Transverse colon (tissue), 4 donors: ENCODE measurements at places on chromosomes 11 and 22.

DNA sequence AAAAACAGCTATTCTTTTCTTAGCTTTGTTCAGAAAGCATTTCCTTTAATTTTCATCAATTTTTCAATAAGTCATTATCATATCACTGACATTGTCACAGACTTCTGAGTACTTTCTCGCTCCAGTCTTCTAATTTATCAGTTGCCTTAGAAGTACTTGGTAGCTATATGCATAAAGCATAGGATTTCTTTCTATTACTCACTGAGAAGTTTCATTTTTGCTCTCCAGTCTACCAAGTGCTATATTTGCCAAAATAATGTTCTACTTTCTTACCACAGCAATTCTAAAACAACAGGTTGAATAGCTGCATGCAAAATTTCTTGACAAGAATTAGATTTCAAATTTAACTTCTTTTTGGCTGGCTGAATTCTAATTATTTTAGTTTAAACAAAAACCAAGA is 116.3 kb downstream of the STK33 start:
- DNase-seq, result no peak

GRCh38 chr22:45783690-45784089 is 112.1 kb downstream of the ATXN10 start:
- no peak for DNase-seq

DNA sequence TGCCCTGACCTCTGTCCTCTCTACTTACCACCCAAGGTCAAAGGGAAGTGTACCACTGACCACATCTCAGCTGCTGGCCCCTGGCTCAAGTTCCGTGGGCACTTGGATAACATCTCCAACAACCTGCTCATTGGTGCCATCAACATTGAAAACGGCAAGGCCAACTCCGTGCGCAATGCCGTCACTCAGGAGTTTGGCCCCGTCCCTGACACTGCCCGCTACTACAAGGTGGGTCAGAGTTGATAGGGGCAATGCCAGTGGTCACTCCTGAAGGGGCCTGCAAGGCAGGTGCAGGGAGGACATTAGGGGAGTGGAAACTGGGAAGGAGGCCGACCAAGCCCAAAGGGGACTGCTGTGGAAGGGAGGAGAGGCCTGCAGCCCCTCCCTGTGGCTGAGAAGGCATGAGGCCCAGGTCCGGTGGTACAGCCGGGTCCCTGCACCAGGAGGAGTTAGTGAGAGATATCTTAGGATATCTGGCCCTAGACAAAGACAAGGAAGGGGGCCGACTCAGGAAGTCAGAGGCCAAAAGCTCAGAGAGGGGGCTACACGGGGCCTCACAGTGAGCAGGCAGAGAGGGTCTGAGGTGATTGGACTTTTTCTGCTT is 17.9 kb downstream of the POLR3H start:
- DNase-seq, result no peak

DNA sequence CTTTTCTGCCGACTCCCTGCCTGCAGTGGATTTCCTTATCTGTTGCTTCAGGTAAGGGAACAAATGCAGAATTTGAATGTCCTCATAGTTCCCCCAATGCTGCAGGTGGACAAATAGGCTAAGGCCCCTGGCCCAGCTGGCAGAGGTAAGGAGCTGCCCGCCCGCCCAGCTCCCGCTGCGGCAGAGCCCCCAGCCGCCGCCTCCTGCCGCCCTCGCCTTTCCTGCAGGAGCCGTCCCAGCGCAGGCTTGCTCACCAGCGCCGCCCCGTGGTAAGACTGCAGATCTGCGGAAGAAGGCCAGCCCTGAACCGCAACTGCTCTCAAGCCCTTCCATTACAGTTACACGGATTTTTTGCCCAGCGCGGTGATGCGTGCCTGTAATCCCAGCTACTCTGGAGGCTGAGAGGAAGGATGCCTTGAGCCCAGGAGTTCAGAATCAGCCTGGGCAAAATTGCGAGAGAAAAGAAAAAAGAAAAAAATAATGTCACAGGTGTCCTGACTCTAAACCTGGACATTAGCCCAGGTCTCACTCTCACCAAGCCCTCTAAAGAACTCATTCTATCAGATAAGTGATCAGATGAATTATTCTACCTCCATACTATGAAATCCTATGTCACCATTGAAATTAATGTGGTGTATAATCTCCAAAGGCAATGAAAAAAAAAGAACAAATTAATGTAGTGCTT is 51.2 kb upstream of the EMID1 start:
- peak; percentile 76 for DNase-seq

GRCh38 chr11:38582756-38583155 is 1984.7 kb upstream of the RAG2 start:
- no peak for DNase-seq

GRCh38 chr11:16891964-16892363 is 122.2 kb downstream of the PLEKHA7 start:
- no peak for DNase-seq

- peak; percentile 20 for DNase-seq
Measured at GRCh38 chr11:131998020-131998419, 627.6 kb downstream of the NTM start.

GRCh38 chr11:119030029-119030328 is 698 bp downstream of the SLC37A4 start:
- DNase-seq, result no peak

DNA sequence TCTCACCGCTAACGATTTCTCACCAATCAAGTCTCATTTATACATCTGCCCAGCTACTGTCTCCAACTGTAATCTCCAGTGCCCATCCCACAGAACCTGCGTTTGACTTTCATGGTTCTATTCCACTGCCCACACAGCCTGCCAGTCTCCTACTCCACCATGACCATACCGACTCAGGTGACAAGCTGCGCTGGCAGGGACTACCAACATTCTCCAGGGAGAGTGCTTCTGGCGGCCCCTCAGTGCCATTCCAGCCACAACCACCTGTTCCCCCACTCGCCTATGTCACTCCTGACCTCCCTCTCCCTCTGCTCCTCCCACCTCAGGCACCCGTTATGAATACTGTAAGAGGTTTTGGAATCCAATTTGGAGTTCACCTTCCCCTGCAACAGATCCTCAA is 108.5 kb upstream of the BID start:
- no peak for DNase-seq

GRCh38 chr11:73520353-73521061 is 77.4 kb downstream of the FAM168A start:
- no peak for DNase-seq

- no peak for DNase-seq
Measured at GRCh38 chr11:67645521-67646461, 4.7 kb downstream of the ACY3 start.

GRCh38 chr11:17544181-17544622 is at the start of gene USH1C:
TSS of gene USH1C (minus strand) at chr11:17544416. CDS start at chr11:17544307, 109 bp downstream.
- peak; percentile 80 for DNase-seq

DNA sequence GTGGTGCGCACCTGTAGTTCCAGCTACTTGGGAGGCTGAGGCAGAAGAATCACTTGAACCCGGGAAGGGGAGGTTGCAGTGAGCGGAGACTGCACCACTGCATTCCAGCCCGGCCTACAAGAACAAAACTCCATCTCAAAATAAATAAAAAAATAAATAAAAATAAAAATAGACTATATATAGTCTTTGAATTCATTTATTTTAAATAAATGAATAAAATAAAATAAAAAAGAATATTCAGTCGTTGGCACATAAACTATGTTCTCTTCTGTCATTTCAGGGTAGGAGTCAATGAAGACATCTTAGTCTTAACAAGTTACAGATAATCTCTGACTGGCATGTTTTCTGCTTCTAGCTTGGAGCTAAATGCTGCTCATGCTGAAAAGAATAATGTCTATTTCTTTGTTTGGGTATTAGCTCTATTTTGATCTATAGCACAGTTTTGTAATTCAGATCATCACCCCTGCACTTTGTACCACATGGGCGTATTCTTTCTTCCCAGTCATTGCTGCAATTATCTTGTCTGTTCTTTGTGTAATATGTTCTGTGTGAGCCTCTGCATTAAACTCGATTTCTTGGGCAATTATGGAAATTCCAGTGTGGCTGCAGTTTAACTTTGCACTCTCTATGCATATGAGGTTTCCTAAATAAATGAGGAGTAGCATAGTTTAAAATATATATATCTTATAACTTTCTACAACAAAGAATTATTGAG is 1.4 kb upstream of the MS4A14 start:
- no peak for DNase-seq

DNA sequence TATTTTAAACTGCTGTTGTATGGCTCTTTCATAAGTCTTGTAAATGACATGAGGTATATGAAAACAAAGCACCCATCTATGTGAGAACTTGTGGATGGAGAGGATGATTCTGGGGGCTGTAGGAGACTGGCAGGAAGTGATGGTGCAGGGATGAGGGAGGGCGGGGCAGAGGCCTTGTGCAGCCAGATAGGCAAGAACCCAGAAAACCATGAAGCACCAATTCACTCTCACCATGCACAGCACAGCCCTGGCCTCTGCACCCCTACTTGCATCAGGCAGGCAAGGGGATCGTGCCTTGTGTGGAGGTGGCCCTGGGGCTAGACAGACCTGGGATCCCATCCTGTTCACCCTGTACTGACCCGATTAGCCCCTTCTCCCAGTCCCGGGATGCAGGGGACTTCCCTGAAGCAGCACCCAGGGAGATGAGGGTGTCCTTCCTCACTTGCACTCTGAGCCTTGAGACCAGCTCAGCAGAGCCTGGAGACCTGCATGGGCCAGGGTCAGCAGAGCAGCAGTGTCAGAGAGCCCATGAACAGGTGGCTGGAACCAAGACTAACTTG is 85.5 kb downstream of the MORC2 start:
- no peak for DNase-seq

DNA sequence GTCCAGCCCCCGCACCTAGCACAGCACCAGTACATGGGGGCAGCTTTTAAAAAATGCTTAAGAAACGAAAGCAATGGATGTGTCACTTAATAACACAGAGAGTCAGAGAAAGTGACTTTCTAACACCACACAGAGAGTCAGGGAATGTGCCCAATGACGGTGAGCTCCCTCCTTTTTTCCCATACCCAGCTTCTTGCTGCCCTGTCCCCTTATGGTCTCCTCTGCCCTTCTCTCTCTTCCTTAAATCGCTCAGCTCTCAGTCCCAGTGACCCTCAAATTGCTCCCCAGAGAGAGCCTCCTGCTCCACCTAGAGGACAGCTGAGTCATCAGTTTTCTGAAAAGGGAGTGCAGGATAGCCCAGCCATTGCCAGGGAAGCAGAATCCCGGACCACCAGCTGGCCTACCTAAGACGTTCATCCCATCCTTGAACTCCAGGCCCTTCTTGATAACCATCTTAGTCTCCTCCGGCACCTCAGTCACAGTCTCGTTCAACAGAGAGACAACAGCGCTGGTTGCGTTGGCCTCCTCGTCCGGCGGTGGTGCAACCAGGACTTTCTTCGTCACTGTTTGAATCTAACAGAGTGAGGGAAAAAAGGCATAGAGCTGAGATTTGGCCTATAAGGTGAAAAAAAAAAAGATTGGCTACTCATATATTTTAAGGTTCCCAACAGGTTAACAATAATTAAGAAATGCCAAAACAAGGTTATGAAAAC is 113.5 kb downstream of the SLC1A2 start:
- peak; percentile 37 for DNase-seq

DNA sequence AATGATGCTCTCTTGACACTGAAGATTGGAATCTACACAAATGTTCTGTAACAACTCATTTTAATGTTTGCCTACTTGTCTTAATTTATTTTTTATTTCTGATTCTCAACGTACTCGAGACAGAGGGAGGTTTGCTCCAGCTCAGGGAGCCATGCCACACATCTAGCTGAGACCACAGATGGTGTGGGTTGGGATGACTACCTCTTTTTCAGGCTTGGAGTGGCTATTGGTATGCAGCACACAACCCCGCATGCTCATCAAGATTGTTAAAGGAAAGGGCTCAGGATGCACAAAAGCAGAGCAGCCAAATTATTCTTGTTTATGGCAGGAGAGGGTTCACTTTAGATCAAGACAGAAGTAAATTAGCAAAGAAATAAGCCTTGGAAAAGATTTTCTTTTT is 424.5 kb downstream of the OPCML start:
- DNase-seq, result no peak

DNA sequence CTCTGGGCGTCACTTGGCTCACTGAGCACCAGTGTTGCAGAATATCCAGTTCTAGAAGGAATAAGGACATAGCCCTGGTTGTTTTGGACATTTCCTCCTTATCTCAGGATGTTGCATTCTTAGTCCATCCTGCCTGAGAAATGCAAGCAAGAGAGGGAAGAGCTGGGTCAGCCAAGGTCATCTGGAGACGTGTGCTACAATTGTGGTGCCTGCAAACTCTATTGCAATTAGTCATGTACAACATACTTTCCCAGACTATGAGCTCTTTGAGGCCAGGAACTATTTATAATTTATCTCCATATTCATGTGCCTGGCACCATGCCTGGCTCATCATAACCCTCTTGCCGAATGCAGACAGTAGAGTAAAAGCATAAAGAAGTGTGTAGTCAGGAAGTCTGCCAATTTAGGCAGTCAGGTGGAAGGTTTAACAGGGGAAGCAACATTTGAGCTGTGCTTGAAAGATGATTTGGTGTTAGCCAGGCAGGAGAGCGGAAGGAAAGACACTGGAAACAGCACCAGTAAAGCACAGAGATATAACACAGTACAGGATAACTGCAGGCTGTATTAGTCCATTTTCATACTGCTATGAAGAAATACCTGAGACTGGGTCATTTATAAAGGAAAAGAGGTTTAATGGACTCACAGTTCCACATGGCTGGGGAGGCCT is 129.4 kb upstream of the PAX6 start:
- DNase-seq, result no peak

DNA sequence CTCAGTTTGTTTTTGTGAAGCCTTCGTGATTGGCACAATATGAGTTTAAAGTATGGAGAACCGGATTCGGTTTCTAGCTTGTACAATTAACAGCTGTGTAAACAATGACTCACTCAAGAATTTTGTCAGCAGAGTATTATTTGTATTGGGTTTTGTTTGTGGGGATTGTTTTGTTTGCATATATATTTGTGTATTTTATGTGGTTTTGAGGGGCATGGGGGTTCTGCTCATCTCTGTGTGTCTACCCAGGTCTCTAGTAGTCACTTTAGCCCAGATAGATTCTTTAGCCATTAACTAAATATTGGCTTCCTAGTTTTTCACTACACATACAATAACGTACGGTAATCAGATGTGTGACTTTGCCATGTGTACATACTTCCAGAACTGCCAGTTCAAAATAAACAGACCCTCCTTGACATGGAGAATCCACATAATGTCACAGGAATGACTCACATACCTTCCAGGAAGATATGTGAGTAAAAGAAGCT is 7.5 kb upstream of the MS4A7 start:
- no peak for DNase-seq

DNA sequence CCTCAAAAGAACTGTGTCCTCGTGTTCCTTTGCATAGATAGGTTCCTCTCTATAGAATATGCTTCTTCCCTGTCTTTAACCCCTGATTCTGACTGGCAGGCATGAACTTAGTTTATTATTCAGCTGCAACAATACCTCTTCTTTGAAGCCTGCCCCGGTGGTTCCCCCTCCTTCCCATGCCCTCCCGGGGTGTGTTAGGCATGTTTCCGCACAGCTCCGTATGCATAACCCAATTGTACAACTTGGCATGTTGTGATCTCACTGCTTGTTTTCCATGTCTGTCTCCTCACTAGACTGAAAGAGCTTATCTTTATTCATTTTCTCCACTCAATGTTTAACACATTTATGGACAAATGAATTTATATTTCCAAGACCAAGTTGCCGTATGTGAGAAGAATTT is 72.6 kb downstream of the DEPDC5 start:
- no peak for DNase-seq

GRCh38 chr11:102883141-102883540 is 8.4 kb upstream of the MMP12 start:
- DNase-seq, result no peak
